Mucosa of descending colon (tissue), 3 donors: ENCODE measurements at places on chromosomes 1 and 21.

- no peak for DNase-seq
These were observed 3.8 kb upstream of the CD1B start for GRCh38 chr1:158335213-158335532.

DNA sequence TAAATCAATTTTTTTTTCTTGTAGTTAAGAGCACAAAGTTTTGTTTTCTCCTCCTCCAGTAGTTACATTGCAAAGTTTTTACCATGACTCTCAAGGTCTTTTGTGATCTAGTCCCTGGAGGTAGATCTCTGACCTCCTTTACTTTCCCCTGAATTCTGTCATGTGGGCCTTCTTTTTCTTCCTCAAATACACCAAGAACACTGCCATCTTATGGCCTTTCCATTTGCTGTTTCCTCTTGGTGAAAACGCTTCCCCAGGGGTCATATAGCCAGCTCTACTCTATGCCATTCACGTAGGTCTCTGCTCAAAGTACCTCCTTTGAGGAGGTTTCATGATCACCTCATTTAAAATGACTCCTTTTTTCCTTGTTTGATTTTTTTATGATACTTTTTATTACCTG lies 2.7 kb downstream of the DDX20 start:
- no peak for DNase-seq

DNA sequence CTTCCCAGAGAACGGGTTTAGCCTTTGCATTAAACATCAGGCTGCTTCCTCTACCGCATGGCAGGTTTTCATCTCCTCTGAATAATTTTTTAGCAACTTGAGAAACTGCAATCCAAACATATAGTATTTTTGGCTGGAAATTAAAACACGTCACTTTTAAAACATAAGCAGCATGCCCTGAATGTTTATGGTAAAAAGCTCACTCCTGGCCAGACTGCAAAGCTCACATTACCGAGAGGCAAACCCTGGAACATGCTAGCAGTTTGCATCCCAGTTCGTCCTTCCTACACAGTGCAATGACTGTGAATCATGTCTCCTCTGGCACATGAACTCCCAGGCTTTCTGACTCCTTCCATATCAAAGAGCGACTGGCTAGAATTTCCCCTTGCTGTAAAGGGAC lies 312.3 kb downstream of the RRAGC start:
- no peak for DNase-seq

DNA sequence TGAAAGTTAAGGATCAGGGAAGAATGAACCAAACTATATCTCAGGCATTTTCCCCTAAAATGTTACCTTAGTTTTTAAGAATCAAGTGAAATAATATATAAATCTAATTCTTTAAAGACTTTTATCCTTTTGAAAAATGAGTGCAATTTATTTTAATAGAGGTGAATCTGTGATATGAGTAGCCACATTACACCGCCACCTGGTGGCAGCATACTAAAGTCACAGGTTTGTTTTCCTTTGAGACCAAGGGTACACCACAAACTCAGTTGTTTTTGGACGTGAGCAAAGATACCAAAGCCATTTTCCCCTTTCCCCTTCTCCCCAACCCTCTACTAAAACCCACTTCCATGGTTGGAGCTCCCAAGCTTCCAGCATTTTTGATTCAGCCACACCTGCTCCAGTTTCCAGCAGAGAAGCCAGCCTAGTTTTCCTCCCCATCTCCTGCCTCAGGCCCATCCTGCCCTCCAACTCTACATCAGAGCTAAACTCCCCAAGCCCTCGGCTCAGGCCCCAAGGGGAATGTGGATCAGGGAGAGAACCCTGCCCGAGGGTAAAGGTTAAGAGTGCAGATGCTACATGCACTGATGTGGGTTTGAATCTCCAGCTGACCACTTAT lies 22.9 kb upstream of the LDLRAP1 start:
- peak; percentile 51 for DNase-seq

DNA sequence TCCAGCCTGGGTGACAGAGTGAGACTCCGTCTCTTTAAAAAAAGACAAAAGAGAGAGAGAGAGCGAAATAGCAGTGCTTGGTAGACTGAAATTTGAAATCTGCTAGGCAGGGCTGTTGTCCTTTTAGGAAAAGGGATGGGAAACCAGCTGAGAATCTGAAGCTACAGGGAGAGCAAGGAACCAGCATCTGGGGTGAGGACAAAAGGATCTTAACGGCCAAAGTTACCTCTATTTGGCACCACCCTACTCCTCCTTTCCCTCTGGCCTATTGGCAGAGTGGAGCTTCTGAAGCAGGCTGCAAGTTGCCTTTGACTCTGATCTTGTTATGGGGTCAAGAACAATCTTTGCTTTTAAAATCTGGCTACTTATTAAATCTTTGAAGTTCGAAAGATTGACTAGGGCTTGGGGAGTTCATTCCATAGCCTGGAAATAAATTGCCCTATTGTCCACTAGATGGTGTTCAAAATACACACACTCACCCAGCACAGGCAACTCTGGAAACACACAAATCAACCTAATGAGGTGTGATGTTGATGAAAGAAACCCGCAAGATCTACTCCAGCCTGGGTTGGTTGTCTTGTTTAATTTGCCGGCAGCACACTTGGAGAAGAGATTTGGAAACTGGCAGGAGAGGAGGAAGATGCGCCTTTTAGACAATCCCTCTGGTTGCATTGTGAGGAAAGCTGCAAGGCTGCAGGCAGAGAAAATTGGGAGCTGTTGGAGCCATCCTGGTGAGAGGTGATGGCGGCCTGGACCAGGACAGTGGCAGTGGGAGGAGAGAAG lies 16.5 kb upstream of the PARP1 start:
- peak; percentile 19 for DNase-seq

DNA sequence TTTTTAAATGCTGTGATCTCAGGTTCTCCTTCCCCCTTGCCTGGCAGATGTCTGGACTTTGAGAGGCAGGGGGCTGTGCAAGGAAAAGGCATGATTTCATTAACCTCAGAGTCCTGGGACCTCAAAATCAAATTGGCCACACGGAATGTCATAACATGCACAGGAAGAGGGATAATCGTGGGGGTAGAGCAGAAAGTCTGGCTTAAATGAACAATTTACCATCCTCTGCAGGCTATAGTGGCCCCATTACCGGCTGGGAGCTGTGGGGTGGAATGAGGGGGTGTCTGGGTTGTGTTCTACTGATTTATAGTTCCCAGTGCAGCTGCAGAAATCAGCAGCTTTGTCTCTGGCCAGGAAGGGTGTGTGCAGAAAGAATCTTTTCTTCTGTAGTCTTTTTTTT lies 10.8 kb downstream of the OPRD1 start:
- DNase-seq: no peak

GRCh38 chr1:35888255-35888654 lies 5.2 kb downstream of the AGO1 start:
- DNase-seq: peak; percentile 55

GRCh38 chr1:53367503-53368313 lies 39.8 kb upstream of the LRP8 start:
- DNase-seq: no peak

GRCh38 chr1:175090780-175091179 lies 23.1 kb downstream of the TNN start:
- no peak for DNase-seq

DNA sequence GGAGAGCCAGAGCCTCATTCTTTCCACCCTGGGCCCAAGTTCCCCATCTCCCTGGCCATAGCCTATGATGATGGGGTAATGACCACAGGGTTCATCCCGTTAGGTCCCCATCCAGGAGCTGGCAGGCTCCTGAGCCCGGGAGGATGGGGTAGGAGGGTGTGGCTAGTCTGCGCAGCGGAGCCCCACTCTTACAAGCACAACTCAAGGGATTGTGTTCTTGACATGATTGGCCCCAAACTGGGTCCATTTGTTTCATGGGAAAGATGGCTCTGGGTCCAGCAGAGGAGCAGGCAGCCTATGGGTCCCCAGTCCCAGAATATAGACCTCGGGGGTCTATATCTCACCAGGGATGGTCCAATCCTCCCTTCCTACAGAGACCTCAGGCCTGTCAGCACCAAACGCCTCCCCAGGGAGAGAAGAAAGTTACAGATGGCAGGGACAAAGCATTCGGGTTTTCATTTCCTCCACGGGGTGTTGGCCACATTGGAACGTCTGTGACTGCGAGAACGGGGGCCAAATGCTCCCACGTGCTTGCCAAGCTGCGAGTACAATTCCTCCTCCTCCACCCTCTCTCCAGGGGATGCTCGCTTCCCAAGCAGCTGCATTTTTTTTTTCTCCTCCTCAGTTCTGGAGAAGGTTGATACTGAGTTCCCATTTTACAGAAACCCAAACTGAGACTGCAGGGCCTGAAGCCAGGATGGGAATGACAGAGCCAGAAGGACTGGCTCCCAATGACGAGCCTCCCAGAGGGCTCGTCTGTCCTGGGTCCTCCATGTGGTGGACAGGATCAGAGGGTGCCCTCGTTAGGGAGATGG lies 71.0 kb downstream of the DHRS3 start:
- DNase-seq: peak; percentile 54

DNA sequence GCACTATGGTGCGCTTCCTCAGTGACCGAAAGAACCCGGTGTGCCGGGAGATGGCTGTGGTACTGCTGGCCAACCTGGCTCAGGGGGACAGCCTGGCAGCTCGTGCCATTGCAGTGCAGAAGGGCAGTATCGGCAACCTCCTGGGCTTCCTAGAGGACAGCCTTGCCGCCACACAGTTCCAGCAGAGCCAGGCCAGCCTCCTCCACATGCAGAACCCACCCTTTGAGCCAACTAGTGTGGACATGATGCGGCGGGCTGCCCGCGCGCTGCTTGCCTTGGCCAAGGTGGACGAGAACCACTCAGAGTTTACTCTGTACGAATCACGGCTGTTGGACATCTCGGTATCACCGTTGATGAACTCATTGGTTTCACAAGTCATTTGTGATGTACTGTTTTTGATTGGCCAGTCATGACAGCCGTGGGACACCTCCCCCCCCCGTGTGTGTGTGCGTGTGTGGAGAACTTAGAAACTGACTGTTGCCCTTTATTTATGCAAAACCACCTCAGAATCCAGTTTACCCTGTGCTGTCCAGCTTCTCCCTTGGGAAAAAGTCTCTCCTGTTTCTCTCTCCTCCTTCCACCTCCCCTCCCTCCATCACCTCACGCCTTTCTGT lies 7.3 kb upstream of the PIGV start:
- DNase-seq: no peak

DNA sequence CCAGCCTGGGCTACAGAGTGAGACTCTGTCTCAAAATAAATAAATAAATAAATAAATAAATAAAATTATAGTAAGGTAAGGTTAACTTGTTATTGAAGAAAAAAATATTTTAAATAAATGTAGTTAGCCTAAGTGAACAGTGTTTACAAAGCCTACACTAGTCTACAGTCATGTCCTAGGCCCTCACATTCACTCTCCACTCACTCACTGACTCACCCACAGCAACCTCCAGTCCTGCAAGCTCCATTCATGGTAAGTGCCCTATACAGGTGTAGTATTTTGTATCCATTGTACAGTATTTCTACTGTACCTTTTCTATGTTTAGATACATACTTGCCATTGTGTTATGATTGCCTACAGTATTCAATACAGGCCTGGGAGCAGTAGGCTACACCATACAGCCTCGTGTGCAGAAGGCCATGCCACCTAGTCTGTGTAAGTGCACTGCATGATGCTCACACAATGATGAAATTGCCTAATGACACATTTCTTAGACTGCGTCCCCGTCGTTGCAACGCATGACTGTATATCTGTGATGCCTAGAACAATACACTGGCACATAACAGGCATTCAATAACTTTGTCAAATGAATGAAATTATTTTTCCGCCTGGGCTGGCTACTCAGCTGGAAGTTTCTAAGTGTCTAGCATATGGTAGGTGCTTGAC lies 14.8 kb downstream of the KCNN3 start:
- no peak for DNase-seq

DNA sequence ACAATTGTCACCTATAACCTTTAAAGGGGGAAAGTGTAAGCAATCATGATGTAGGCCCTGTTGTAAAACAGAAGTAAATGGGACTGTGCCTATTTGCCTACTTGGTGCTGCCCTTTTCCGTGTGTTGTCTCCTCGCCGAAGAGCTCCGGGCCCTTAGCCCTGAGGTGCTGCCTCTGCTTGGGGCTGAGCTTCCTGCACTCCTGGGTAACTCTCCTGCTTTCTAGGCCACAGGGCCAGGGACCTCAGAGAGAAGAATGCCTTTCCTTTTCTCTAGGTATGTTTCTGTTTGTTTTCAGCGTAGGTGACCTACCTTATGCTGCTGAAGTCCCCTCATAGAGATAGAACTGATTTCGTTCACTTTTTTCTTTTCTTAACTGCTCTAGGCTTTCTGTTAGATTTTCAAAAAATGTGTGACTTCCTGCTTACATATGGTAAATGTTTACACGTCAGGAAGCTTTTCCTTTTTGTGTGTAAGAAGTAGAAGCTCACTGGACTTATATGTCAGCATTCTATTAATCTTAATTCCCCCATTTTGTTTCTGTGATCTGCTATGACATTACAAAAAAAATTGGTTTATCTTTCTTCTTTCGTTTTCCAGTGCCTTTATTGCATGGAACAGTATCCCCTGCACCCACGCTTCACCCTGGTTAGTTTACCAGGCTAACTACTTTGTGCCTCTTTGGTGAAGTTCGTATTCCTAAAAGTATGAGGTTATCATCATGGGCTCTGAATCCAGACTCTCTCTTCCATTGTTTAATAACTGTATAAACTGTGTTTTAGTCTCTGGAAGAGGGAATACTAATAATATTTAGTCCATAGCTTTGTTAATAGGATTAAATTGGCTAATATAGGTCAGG lies 61.7 kb downstream of the ITSN1 start:
- no peak for DNase-seq

DNA sequence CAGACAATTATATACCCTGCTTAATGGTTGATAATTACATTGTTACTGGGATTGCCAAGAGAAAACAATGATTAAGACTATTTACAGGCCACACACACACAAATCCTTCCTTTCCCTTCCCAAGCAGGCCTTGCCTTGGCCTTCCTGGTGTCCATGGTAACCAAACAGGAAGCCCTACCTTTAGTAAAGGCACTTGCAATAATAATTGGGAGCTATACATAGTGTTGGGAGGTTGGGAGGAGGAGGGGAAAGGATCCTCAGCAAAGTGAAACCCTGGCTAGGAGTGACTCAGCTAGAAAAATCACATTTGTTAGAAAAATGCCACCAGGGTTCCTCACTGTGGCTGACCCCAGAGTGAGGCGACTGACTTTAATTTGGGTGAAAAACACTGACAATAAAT lies 122.3 kb upstream of the ADAR start:
- no peak for DNase-seq

GRCh38 chr1:70171512-70171911 lies 33.9 kb downstream of the LRRC40 start:
- DNase-seq: no peak

GRCh38 chr1:21293537-21294265 lies 3.4 kb upstream of the ECE1 start:
- DNase-seq: no peak

DNA sequence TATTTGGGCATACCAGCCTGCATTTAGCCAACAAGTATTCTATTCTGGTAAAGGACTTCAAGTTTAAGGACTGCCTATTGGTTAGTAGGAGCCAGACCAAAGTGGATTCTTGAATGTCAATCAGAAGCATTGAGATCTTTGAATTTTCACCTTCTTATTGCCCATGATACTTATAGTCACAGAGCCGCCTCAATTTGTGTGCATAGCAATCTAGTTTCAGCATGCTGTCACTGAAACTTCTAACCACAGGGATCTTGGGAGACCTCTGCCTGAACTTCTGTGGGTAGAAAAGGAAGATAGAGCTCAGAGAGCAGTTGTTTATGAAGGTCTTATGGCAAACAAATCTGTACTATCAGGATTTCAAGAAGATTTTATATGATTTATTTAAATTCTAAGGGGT lies 501.4 kb upstream of the USP24 start:
- no peak for DNase-seq
